ENCODE measurements at places on chromosomes 11 and 22.

DNA sequence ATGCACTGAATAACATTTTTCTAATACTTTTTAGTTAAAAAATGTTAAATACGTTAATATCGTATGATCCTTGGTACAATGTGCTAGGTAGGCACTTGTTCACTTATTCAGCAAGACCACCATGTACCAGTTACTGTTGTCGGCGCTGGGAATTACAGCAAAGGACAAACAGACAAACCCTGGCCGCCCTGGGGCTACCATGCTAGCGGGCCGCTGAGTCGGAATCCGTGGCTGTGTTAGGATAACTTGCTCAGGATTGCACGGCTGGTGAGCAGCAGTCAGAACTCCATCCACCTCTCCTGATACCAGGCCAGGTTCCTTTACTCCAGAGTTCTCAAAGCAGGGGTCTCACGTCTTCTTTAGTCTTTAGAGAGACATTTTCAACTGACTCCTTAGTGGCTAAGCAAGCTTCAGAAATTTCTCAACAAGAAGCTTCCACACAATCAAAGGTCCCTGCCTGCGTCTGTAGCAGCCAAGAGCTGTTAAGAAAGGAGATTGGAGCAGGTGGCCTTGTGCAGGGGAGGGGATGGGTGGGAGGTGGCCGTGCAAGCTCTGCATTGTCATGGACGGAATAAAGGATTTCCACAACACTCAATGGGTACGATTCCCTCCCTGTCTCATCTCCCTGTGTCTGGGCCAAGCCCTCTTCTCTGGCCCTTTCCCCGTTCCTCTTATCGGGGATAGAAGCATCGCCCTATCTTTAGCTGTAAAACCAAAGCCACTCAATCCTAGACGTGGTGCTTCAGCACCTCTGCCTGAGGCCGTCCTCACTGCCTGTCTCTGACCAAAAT lies 39.8 kb upstream of the NNMT start:
- DNase-seq: no peak

DNA sequence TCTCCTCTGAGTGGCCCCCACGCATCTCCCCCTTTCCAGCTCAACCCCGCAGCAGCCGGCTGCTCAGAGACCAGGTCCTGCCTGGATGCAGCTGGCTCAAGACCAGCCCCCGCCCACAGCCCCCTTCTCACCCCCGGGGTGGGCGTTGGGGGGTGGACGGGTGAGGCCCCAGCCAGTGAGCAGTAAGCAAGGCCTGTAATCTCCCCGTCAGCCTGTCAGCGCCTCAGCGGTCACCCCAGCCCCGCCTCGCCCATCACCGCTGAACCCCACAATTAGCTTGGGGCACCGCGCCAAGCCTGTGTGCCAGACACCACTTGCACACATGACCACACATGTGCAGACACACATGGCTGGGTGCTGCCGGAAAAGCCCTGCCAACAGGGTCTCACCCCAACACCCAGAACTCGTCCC lies 5.9 kb downstream of the PLXNB2 start:
- DNase-seq: no peak

DNA sequence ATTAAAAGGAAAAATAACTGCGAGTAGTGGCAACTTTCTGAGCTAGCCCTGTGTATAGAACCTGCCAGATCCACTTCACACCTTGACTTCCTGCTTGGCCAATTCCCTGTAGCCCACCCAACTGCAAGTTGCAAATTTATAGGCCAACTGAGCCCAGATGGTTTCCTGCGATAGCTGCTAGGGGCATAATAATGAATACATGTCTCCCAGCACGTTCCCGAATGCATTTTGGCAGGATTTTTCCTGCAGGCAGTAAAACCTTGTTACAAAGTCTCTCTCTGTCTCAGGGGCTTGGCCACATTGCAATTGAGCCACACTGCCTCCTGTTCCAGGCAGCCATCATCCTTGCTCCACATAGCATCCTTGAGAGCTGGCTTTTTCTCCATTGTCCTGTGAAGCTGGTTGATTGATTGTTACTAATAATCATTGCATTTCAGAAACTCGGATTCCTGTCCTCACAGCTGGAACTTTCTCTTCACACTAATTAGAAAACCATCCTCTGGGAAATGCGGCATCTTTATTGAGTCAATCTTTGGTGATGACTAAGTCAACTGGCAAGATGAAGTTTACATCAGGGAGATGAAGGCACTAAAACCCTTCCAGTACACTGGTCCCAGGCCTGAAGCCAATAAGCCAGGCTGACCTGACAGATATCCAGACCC lies 18.6 kb upstream of the LMO2 start:
- peak; percentile 63 for DNase-seq

GRCh38 chr22:49929211-49929979 lies 11.0 kb downstream of the CRELD2 start:
- peak; percentile 10 for DNase-seq

DNA sequence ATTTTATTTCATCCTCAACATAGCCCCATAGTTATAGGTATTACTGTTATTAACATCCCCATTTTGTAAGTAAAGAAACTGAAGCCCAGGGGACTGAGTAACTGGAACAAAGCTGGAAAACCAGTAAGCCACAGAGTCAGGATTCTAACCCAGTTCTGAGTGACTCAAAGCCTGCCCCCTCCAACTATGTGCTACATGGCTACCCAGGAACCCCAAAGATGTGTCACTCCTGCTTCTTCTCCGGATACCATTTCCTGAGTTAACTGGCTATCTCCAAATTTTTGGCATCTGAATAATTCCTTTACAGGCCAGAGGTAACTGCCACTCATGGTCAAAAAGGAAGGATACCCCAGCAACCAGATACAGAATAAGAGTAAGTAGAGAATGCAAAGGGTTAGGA lies 43.6 kb downstream of the TENM4 start:
- peak; percentile 63 for DNase-seq

Measured in fibroblast of upper back skin (primary cell).